ENCODE measurements at places on chromosomes 11 and 22. TPM values are rescaled to one million over a fixed set of nuclear protein-coding genes. Genes with fewer than 3 reads are reported as not detected.

DNA sequence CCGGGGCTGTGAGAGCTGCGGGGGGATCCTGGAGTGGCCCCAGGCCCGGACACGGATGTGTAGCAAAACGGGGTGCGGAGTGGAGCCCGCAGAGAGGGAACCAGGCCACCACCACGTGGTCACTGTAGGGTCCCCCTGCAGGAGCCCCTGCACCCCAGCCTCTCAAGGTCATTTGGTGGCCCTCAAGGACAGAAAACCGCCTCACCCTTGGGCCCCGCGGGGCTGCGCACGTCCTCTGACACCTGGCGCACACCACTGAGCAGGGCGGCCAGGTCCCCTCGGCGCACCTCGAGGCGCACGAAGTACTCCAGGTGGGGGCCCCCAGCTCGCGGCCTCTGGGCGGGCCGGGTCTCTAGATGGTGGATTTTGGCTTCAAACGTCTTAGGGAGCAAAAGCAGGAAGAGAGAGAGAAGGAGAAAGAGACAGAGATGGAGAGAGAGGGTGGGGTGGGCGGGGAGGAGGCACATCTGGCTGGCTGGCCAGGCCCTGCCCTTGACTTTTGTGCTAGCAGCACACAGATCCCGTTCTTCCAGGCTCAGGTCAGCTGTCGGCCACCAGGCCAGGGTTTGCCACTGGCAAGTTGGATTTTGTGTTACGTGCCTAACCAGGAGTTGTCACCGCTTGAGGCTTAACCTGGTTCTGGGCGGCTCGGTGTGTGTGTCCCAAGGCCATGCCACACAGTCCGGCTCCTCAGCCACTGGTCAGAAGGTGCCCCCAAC, 3.2 kb downstream of the TH start:
- no peak overlapping the region for H3K27ac ChIP-seq
- peaks cover 16% of the 10 kb centered on the region for H3K4me1 ChIP-seq
- no peak overlapping the region for H3K4me3 ChIP-seq
- H3K27me3 ChIP-seq, result no peaks in the 10 kb centered on the region
- no peaks in the 10 kb centered on the region for H3K36me3 ChIP-seq

DNA sequence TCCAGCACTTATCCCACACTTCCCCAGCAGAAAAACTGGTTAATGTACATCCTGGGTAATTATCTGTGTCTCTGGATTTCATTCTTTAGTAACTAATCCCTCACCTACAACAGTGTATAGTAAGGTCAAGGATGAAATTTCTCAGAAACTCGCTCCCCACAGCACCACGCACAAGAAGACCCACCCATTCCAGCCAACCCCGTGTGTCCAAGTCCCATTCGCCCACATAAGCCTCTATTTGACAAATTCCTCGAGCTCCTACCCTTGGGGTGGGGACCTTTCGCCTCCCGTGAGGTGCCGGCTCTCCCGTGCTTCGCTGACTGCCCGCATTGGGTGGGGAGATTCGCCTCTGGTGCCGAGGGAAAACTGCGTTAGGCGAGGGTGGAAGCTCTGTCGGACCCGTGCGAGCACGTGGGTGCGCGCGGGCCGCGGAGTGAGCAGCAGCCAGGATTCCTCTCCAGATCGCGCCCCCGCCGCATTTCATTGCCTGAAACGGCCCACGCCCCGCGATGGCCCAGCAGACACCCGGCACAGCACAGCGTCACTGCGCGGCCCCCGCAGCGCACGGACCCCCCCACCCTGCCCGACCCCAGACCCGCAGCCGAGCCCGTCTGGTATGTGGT, 866 bp downstream of the EXPH5 start:
- H3K4me3 ChIP-seq, result peak overlapping the region; percentile 46
- DNase-seq, result peak; percentile 27
- no peak overlapping the region for H3K27ac ChIP-seq
- no peaks in the 10 kb centered on the region for H3K4me1 ChIP-seq
- no peaks in the 10 kb centered on the region for H3K36me3 ChIP-seq

GRCh38 chr11:95076981-95077380, 10.3 kb downstream of the SRSF8 start:
- H3K27me3 ChIP-seq, result no peaks in the 10 kb centered on the region
- no peak overlapping the region for H3K4me3 ChIP-seq
- H3K36me3 ChIP-seq, result no peaks in the 10 kb centered on the region
- DNase-seq, result no peak
- peak overlapping the region; percentile 11 for H3K27ac ChIP-seq

The TTC12 gene
- total RNA-seq, result 81.3 TPM

All from testis (tissue), 5 donors.